ENCODE measurements at places on chromosomes 11 and 22. TPM values are rescaled to one million over a fixed set of nuclear protein-coding genes. Genes with fewer than 3 reads are reported as not detected.

- no peak for ATAC-seq
Measured at GRCh38 chr11:73566422-73566821, 31.5 kb downstream of the FAM168A start.

- ATAC-seq: no peak
Measured at GRCh38 chr11:1576825-1577224, 4.8 kb upstream of the DUSP8 start.

The ENTHD1 gene
- total RNA-seq: 1.6 TPM

The OR2D3 gene
- total RNA-seq: 1.5 TPM

DNA sequence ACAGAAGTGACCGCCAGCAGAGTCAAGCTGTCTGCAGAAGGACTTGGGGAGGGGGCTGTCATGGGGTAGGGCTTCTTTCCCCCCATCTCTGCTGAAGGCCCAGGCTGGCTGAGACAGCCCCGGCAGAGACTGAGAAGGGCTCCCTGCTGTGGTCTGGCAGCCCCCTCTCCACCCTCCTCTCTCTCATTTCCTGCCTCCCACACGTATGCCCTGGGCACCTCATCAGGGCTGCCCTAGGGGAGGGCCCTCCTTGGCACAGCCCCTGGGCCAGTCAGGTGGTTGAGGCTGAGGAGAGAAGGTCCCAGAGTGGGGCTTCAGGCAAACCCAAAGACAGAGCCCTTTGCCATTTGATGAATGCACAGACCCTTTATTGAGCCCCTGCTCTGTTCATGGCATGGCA, 3.6 kb downstream of the RASD2 start:
- ATAC-seq: no peak

- ATAC-seq: no peak
Measured at GRCh38 chr11:72637926-72638325, 36.3 kb downstream of the PDE2A start.

- peak; percentile 89 for ATAC-seq
Measured at GRCh38 chr11:126355324-126355925, at the start of gene ST3GAL4. Gene ST3GAL4 (plus strand): TSS chr11:126355686. CDS start chr11:126406156, 50,470 bp downstream.

- ATAC-seq: no peak
Measured at GRCh38 chr11:76071090-76071489, 135.2 kb downstream of the WNT11 start.

- ATAC-seq: peak; percentile 53
Measured at GRCh38 chr11:58024601-58025091, 965 bp downstream of the OR9Q1 start.

The TENM4 gene
- 23.8 TPM for total RNA-seq

The OR51S1 gene
- 0.70 TPM for total RNA-seq

DNA sequence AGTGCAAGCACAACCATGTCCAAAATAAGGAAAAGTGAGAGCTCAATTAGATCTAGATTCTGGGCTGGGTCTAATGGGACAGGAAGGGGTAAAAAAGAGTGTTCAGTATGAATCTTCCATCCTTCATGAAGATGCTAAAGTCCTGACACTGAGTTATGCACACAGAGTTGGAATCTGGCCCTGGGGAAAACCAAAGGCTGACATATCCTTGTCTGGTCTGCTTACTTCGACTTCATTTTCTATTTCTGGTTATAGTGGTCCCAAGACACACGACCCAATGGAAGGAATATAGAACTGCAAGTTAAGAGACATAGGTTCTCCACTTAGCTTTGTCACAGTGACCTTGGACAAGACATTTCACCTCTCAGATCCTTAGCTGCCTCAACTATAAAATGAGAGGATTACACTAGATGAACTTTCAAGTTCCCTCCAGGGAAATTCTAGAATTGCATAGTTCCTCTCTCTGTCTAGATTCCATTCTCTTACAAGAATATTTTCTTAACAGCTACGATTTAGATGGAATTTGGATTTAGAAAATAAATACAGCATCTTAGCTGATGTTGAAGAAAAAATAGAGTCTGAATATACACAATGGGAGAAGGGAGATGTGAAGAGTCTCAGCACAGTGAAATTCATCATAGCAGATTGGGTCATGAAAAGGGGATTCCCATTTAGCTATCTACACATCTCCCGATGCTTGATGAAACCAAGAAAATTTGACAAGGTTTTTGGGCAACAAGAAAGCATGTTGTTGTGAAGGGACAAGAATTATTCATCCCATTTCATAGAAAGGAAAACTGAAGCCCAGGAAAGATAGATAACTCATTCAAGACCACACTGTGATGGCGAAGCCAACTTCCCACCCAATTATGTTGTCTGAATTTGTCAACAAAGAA, 3.3 kb downstream of the BLID start:
- ATAC-seq: peak; percentile 37

DNA sequence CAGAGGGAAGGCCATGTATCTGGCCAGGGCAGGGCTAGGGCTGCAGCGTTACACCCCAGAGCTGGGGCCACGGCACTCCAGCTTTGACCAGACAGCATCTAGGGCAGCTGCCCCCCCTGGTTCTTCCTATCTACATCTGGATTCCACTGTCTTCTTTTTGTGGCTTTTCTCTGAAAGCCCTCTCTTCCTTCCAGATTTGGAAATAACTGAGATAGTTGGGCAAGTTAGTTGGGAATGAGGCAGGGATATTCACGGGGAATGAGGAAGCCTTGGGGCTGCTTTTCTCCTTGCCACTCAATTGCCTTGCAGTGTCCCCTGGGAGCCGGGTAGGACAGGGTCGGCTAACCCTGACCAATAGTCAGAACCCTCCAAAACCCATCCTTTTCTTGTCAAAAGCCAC, 26.8 kb downstream of the CLMP start:
- ATAC-seq: no peak

The MAP6 gene
- total RNA-seq: 95.9 TPM

The OR52E4 gene
- total RNA-seq: 0.05 TPM

The ARHGAP8 gene
- 1.3 TPM for total RNA-seq

All from motor neuron (in vitro differentiated cells).